ENCODE measurements at places on chromosomes 7 and 10.

DNA sequence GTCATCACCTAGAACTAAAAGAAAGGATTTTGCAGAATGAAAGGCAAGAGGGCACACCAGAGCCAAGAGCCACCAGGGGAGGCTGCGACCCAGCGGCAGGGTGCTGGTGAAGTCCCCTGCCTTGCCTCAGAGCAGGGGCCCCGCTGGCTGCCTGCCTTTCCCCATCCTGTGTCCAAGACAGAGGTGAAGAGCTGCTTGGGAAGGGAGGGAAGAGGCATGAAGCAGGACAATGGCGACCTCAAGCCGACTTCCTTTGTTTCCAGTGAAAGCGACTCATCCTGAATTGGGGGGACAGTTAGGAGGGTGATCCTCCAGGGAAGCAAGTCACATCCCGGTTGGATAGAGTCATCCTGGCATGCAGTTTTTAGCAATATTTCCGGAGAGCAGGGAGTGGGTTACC lies 255.5 kb upstream of the YAE1 start:
- DNase-seq = no peak

DNA sequence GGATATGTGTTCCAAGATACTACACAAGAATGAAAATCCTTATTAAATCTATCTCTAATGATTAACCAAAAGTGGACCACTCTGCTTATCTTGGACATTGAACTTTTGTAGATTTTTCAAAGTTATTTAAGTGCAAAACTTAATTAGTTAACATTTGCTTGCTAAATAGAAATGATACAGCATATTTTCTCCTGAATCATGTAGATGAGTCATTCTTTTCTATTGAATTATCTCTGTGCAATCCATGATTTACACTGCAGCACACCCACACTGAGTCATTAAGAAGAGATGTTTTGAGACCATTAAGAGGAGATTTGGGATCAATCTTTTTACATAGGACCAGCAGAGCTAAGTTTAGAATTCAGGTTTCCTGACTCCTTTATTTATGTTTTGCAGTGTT lies 6.6 kb upstream of the ABCC2 start:
- no peak for DNase-seq

DNA sequence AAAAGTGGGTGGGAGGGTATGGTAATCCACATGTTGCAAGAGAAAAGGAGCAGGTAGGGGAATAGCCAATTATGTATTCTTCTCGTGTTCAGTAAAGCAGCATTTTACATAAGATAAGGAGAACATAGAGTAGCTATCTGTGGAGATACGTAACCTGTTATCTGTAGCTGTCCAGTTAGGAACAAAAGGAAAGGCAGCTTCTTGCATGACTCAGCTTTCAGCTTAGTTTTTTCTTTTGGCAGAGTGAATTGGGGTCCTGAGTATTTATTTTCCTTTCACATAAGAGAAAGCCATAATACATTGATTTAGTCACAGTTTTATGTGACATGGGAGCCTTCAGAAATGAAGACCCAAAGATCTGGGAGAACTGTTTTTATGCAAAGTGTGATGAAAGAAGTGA lies 116.7 kb upstream of the IMMP2L start:
- no peak for DNase-seq

DNA sequence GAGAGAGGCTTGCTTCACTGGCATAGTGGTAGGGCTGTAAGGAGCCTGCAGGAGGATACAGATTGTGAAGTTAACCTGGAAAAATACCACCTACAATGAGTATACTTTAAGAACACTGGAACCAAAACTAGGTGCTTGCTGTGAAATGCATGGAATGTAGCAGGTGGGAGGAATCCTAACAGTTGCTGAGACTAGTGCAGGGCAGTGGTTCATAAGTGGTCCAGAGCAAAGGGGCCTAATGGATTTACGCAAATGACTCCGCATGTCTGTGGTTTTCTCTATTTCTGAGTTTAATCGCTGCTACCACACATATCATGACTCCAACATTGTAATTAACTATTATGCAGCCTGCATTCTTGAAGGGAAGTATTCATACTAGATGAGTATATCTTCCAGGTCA lies 218.4 kb downstream of the CHRM2 start:
- no peak for DNase-seq
